ENCODE measurements at places on chromosomes 4 and X.

DNA sequence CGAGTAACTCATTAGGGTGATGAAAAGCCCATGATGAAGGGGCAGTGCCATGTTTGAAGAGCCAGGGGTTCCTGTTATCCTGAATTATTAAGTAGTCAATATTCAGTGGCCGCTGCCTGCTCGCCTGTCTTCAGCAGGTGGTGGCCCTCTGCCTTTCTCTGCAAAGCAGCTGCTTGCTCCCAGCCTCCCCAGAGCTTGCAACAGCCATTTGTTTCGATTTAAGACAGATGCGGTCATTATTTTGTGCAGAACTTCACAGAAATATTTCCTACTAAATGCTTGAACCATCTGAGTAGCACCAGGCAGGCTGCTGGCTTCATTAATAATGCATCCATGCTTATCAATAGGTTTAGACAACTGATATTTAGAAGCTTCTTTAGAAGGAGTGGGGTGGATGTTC, 104.3 kb upstream of the TTC29 start:
- no peak for DNase-seq

- no peak for DNase-seq
Observed at GRCh38 chr4:87882861-87883260, 50.1 kb downstream of the MEPE start.

- no peak for DNase-seq
Observed at GRCh38 chr4:153643406-153644383, 40.4 kb upstream of the TLR2 start.

GRCh38 chrX:26851981-26852380, 611.2 kb downstream of the PPP4R3C start:
- DNase-seq = no peak

DNA sequence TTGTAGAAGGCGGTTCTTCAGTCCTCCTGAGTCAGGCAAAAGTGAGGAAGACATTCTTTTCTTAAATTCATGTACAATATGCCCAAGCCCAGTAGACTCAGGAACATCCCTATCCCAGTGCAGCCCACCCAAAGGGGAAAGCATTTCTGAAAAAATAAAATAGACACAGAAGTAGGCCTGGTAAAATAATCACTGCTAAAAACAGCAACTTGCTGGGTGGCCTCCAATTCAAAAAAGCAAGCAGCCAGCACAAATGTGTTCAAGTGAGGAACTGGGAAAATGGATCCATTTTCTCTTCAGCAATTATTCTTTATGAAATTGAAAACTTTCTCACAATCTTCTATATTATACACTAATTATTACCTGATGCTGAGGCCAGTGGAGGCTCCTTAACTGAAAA, 165.4 kb downstream of the PCDH19 start:
- DNase-seq = no peak

DNA sequence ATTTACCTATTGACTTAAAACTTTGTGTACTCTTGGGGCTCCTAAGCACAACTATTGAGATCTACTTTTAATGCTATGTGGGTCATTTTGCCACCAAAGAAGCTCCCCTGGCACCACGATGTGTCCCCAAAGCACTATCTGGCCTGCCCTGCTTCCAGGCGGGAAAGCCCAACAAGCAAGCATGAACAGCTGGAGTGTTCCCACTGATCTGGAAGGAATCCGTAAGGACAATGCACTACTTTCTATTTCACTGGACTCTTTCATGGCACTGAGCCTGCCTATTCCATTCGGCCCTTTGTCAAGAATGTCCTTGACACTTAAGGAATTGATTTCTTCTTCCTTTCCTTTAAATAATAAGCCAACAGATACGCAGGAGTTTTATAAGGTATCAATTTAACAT, 38.8 kb downstream of the GRIA3 start:
- DNase-seq = no peak

- DNase-seq = no peak
Observed at GRCh38 chr4:20137176-20137575, 114.5 kb upstream of the SLIT2 start.

DNA sequence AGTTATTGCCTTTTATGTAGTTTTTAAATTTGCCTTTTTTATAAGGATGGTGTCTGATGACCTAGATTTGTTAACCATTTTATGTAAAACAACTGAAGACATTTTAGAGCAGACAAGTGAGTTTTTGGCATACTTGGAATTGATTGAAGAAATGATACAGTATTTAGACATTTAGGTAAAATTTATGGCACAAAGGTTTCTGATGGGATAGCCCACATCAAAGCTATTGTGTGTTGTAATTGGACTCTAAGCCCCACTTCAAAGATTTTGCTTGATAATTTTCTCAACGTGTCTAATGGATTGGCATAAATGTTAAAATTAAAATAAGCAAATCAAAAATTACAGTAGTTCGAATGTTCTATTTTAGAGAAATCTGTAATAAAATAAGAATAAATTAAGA, 17.6 kb downstream of the EPGN start:
- no peak for DNase-seq

GRCh38 chr4:23373261-23373660, 516.6 kb downstream of the PPARGC1A start:
- no peak for DNase-seq

DNA sequence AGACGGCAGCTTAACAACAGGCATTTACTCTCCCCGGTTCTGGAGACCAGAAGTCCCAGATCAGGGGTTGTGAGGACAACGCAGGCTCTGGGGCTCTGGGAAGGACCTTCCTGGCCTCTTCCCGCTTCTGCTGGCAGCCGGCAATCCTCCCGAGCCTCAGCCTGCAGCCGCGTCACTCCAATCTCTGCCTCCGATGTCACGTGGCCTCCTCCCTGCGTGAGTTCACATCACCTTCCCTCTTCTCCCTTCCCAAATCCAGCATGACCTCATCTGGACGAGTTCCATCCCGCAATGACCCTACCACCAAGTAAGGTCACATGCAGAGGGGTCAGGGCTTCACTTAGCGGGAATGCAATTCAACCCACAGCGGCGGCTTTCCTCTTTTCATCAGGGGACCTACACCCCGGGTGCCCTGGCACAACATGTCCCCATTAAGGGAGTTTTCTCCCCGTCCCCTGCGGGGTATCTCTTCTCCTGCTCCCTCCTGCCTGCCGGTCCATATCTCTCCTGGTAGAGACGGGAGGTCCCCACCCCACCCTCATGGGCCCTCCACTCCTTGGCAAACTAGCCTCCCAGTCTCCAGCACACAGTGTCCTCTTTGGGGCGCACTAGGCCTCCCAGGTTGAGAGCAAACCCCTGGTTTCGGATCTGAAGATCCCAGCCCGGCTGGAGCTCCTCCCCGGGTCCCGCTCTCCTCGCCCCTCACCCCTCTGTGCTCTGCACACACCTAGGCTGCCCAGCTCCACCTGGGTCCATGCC, 25.5 kb downstream of the ABLIM2 start:
- DNase-seq = no peak

DNA sequence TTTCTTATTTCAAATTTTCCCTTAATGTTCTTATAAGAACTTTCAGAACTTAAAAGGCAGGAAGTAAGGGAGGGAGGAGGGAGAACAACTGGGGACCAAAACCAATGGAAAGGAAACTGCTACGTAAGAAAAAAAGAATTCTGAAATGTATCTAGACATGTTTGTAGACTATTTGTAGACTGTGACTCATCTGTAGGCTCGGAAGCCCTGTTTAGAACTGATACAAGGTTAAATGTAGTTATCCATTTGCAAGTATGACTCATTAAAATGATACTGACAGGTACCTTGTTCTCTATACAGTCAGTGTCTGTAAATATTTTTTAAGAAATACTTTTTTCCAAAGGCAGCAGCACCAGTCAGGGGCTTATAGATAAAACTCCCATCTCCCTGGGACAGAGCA, 202.0 kb downstream of the DHX15 start:
- no peak for DNase-seq

DNA sequence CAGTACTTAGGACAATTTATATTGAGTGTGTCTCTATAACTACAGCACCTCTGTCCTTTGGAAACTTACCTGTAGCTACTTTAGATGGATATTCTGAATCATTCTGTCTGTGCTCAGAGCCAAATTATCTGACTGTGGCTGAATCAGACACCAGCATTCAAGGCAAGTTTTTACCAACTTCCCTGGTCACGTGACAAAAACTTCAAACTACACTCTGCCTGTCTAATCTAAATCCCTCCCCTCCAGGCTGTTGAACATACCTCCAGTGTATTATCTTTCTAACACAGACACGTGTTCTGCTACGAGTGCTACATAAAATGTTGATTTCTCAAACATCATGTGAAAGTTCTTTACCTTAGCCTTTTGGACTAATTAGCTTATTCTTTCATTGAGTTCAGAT, 641.2 kb upstream of the CPEB2 start:
- DNase-seq = no peak

DNA sequence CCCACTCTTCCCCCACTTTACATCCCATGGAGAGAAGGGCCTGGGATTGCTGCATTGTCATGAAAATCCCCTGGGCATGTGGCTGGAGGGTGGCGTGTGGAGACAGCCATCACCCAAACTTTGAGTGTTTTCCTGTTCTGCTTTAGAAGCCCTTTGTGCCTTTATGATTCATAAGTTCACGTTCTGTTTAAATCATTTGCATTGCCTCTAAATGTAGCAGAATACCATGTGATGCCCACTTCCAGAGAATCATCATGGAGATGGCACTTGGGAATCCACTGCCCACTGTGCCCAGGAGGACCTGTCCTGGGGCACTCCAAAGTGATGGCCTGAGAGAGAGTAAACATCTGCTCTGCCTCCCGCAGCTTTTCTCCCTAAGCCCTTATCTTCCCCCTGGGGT, 52.8 kb downstream of the MED28 start:
- DNase-seq = no peak

DNA sequence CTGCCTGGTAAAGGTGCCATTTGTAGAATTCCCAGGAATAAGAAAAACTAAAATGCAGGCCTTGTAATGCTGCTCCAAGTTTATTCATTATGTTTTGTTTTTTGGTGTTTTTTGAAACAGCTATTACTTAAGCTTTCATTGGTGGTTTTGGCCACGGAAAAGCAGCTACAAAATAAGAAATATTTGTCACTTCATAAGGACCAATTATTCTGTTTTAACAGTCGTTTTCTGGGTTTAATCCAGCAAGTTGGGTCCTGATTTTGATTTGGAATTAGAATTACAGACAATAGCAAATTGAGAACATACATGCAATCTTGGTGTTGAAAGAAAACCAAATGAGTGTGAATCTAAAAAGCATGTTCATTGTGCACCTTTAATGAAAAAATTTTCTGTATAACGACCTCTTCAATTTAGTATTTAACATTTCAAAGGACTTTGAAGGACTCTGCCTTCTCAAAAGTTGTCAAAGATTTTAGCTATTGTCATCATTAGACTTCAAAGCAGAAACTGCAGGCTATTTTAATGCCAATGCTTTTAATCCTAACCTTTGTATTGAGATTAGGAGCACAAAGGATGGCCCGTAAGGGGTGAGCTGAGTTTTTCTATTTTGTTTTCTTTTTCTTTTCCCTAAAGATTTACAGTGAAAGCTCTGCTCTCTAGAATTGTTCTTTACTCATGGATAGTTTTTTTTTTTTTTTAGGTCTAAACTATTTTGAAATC, 26.7 kb upstream of the STOX2 start:
- no peak for DNase-seq

- DNase-seq = no peak
Observed at GRCh38 chr4:69025191-69025998, 70.9 kb upstream of the UGT2B7 start.

DNA sequence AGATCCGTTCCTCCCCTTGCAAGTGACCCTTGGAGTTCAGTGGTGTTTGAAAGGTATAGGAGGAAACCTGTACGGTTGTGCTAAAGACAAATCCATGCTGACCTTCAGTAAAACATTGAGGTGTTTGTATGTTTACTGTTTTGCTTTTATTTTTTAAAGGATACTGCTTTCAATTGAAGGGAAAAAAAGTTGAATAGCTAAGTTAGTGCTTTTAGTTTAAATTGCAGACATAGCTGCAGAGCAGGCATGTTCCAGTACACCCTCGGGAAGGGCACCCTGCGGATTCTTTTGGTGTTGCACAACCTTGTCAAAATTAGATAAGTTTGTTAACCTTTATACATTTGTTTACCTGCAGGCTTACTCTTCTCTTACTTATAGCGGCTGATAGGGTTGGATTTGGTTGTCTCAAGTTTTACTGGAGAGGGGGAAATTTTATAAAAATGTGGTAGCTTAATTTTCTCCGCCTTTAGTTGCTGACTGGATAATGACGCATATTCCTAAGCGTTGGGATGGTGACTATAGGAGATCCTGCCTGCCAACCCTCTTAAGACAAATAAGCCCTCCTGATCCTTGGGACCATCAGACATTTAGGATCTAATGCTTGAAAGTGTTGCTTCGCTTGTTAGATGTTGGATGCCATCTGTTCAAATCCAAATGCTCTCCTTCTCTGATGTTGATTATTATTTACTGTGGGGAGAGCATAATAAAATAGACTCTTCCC, 2.0 kb downstream of the RAPGEF2 start:
- no peak for DNase-seq

- DNase-seq = no peak
Observed at GRCh38 chr4:111204797-111205196, 581.9 kb upstream of the PITX2 start.

- no peak for DNase-seq
Observed at GRCh38 chrX:31433856-31434255, 362.0 kb upstream of the FTHL17 start.

GRCh38 chr4:117900832-117901231, 133.5 kb upstream of the NDST3 start:
- no peak for DNase-seq

DNA sequence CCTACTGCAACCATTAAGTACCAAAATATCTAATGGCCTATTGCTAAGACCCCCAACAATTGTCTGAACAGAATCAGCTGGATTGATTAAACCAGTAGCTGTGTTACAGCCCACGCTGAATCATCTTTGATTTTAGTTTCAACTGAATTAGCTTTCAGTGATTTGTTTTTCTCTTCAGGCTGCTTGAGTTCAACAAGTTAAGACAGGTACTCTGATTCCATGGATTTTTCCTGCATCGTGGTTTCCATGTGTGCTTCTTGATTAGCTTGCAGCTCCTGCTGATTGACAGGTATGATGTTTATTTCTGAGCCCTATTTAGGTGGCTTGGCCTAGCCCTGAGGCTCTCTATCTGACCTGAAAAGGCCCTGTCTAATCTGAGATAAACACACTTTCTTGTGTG, 91.3 kb downstream of the GUCY2F start:
- no peak for DNase-seq
